ENCODE measurements at places on chromosomes 7 and 10.

DNA sequence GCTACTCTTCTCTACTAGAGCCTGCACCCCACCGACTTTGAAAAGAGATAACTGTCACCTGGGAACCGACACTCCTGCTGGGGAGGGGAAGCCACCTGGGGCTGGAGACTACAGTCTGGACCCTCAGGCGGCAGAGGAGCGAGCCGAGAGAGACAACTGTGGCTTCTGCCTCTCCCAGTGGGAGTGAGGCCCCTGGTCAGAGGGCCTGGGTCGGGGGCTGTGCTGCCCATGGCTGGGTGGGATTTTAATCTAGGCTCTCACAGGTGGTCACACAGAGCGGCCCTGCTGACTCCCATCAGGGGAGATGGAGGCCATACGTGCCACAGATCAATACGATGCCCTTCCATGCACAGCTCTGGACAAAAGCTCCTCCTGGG, 372.1 kb downstream of the DNAJB6 start:
- no peak for DNase-seq

- no peak for DNase-seq
These were observed 65.6 kb upstream of the KDM7A start for GRCh38 chr7:140242057-140243031.

DNA sequence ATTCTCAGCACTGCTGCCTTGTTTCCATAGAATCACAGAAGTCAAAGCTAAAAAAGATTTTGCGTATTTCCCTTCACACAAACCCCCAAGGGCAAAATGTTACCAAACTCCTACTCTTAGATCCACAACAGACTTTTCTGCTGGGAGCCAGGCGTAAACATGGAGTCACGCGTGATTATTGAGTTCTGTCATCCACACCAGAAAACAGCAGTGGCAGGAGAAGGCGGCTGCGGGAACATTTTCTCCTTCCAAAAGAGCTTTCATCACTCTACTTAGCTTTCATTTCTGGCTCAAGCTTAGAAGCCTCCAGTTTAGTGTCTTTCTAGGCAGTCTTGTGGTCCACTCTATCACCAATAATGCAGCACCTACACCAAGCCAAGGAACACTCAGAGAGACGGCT, 712.9 kb upstream of the NRP1 start:
- no peak for DNase-seq

- DNase-seq, result no peak
These were observed 70.9 kb downstream of the AMZ1 start for GRCh38 chr7:2758673-2759616.

GRCh38 chr7:25303281-25304181, 75.2 kb upstream of the NPVF start:
- peak; percentile 91 for DNase-seq

DNA sequence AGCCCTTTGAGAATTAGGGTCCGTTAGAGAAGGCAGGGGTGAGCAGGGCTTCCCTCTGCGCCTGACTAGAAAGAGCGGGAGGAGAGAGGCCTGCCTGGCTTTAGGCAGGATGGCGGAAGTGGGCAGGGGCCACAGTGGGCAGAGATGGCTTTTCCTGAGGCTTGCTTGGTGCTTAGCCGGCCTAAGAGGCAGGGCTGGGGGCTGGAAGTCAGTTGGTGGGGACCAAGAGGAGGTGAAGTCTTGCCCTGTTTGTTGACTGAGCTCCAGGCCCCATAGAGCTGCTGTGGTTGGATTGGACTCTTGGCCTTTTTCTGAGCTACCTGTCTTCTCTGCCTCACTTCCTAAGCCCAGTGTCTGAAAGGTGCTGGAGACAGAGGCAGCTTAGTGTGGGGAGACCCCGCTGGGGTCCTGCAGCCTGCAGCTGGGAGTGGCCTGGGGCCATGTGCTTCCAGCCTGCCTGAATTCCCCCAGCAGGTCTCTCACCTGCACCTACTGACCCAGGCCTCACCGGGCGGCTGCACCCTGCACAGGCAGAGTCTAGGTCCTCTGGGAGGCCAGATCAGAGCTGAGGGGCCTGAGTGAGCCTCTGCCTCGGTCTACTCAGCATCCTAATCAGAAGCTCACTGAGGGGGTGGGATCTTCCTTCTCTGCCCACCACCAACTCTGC, 4.8 kb downstream of the FAM241B start:
- DNase-seq, result no peak

GRCh38 chr7:132778761-132779160, 202.5 kb upstream of the PLXNA4 start:
- no peak for DNase-seq

DNA sequence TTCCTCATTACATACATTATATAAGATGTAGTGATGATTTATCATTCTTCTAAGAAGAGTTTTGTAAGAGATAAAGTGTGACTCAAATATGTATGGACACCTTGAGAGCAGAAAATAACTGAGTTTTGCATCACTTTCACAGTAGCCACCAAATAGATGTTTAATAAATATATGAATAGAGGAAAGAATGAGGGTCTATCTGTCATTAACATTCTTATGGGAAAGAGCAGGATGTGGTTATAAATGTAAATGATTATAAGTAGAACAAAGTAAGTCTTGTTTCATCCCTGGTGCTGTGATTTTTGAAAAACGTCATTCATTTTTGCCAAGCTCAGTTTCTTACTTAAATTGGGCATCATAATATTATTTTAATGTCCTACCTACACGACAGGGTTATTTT, 15.0 kb upstream of the CRPPA start:
- DNase-seq, result no peak

- DNase-seq, result no peak
These were observed 176.0 kb upstream of the CCDC6 start for GRCh38 chr10:60082341-60082740.

GRCh38 chr7:1170741-1171501, 10.9 kb upstream of the ZFAND2A start:
- DNase-seq, result no peak

DNA sequence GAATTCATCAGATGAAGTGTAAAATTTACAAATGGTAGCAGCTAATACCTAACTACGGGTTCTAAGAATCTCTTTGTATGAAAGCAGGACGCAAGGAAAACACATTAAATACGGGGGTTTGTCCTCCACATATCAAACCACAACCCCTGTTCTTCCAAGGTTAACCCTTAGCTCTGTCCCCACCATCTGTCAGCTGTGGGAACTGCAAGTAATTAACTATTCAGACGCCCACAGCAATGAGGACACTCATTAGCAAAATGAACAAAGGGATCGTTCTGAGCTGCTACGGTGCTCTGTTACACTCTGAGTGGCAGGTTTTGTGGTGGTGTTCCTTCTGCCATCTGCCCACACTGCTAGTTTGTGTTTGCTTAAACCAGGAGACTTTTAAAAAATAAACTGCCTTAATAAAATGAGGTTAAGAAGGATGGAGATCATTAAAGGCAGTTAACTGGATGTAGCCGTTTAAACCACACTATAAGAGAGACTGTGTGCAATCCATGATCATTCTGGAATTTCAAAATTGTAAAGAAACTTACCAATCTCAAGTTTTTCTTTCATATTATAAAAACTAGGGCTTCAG, 51.4 kb downstream of the C10orf67 start:
- DNase-seq, result no peak

GRCh38 chr7:12898620-12899019, 211.2 kb downstream of the ARL4A start:
- no peak for DNase-seq

DNA sequence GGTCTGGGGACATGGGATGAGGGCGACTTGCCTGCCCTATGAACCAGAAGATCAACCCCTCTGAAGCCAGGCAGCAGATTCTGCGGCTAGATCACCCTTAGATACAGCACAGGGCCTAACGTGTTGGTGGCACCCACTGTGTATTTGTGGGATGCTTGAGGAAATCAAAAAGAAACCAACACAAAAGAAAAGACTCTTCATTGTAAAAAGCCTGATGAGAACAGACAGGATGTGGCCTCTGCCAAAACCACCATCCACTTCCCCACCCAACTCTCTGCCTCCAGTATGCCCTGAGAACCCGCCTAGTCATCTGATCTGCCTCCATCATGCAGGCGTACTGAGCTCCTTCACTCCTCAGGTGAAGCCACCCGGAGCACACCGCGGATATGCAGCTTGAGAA, 97.2 kb upstream of the INSYN2A start:
- no peak for DNase-seq

GRCh38 chr10:89274928-89275327, 23.4 kb upstream of the LIPA start:
- DNase-seq, result no peak

GRCh38 chr10:48194830-48195229, 79.7 kb downstream of the FRMPD2 start:
- no peak for DNase-seq

GRCh38 chr10:131532291-131532690, 220.8 kb upstream of the TCERG1L start:
- no peak for DNase-seq

DNA sequence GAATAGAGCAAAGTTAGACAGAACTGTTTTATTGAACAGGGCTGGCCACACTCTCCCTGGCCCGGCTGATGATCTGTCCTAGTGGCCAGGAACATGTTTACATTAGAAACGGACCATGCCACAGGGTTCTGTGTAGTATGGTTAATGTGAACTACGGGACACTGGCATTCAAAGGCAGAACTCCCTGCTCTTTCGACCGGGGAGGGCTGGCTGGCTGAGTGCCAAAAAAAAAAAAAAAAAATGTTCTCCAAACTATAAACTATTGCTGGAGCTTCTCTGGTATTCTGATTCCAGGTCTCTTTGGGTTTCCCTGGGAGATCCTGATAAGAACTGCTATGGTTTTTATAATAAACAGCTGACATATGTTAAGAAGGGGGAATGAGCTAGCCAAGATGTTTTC, 1262.6 kb upstream of the SORCS1 start:
- DNase-seq, result no peak

- no peak for DNase-seq
These were observed 7.2 kb upstream of the PSAP start for GRCh38 chr10:71857934-71858890.

DNA sequence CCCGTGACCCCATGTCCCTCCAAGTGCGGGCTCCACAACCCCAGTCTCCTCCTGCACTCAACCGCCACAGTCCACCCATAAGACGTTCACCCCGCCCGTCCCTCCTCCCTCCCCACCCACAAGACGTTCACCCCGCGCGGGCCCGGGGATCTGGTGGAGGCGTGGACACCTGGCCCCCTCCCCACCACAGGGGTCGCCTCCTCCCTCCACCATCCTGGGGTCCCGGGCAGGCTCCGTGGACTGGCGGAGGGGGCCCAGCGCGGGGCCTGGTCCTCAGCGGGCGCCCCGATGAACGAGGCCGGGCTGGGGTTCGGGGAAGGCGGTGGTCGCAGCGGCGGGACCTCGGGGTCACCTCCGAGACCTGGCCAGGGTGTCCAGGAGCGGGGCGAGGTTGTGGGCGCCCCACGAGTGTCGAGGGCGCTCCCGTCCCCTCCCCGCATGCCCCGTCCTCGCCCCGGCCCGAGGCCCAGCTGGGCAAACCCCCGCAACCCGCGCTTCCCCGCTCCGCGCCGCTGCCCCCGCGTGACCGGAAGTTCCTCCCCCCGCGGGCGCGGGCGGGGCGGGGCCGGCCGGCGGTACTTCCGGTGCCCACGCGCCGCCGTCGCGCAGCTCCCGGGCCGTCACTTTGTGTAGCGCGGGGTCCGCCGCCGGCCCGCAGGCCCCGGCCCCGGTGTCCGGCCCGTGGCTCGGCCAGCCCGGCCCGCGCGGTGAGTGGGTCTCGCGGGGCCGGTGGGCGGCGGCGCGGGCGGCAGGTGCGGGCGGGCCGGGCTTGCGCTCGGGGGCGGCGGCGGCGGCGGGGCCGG, at the start of gene ZNF316:
ZNF316 (plus strand) TSS at position 578 of the 803 bp plus-strand sequence. CDS start 5,092 bp downstream, outside the sequence.
- DNase-seq, result peak; percentile 15

Measured in fibroblast of skin of left quadriceps (primary cell).